ENCODE measurements at places on chromosomes 11 and 22. TPM values are rescaled to one million over a fixed set of nuclear protein-coding genes. Genes with fewer than 3 reads are reported as not detected.

- no peak for DNase-seq
Observed at GRCh38 chr22:28021998-28022660, 103.1 kb upstream of the PITPNB start.

CCDC116 gene
- 0.29 TPM for total RNA-seq

GRCh38 chr22:43448048-43448447 lies 36.2 kb downstream of the MPPED1 start:
- DNase-seq, result no peak

DNA sequence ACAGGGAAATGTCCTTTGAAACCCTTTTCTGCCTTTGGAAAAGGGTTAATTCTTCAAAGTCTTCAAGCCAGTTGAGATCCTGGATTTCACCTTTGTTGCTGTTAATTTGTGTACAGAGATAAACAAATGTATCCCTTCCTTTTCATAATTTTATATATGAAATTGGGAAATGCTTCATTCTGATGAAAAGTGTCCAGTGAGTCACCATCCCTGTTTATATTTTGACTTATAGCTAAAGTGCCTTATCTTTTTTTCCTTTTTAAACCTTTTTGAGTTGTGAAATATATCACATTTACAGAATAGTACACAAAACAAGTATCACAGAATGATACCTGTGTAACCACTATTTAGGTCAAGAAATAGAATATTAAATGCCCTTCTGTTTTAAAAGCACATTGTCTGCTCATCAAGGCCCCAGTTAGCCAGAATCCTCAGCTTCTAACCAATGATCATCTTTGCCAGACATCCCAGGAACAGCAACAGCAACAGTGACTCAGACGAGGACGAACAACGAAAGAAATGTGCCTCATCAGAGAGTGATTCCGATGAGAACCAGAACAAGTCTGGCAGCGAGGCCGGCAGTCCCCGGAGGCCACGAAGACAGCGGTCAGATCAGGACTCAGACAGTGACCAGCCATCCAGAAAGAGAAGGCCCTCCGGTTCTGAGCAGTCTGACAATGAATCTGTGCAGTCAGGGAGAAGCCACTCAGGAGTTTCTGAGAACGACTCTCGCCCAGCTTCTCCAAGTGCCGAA lies 27.3 kb downstream of the CTR9 start:
- no peak for DNase-seq

DNA sequence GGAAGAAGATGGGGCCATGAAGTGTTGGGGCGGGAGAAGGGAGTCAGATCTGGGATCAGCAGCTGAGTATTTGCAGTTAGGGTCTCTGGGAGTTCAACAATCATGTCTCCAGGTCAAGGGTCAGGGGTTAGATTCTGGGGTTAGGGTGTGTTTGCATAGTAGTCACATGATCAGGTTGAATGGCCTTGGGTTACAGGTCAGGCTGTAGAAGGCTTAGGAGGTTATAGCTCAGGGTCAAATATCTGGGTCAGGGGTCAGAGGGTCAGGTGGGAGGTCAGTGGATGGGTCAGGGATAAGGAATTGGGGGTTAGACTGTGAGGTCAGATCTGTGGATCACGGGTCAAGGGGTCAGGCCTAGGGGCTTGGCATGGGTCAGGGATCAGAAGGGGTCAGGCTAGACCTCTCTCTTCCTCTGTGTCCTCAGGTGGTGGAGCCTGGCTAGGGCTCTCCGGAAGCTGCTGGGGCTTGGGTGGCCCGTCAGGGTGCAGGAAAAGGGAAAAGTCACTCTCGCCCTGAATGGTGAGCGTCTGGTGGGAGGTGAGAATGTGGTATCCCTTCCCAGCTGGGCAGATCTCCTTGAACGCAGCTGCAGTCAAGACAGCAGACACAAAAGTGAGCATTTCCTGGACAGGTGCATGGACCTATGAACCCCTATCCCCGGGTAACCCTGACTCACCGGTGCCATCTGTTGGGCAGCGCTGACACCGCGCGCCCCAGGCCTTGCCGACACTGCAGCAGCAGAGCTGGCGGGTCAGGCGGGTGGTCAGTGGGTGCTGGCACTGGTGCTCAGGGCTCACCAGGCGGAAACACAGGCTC lies 6.4 kb downstream of the LTBP3 start:
- no peak for DNase-seq

- DNase-seq, result no peak
Observed at GRCh38 chr11:12221051-12221535, 110.7 kb downstream of the MICAL2 start.

DNA sequence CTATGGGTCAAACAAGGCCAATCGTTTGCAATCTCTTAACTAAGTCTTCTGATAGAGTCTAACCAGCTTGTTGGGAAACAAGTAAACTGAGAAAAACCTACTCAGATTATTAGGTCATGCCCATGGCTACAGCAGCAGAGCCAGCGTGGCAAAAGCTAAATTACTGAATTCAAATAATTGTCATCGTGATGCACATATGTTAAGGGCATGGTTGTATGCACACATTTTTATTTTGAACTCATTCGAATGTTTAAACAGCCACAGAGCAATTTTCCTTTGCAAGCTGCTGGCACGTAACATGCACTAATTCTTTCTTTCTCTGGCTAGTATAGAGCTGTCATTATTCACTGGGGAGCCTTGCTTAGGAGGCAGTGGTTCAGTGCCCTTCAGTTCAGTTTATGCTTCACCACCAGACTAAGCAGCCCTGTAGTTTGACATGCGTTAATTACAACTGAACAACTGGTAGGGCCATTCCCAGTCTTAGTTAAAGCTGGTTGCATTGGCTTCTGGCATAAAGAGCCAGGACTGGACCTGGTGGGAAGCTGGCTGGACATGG lies 396.4 kb downstream of the METTL15 start:
- no peak for DNase-seq

DNA sequence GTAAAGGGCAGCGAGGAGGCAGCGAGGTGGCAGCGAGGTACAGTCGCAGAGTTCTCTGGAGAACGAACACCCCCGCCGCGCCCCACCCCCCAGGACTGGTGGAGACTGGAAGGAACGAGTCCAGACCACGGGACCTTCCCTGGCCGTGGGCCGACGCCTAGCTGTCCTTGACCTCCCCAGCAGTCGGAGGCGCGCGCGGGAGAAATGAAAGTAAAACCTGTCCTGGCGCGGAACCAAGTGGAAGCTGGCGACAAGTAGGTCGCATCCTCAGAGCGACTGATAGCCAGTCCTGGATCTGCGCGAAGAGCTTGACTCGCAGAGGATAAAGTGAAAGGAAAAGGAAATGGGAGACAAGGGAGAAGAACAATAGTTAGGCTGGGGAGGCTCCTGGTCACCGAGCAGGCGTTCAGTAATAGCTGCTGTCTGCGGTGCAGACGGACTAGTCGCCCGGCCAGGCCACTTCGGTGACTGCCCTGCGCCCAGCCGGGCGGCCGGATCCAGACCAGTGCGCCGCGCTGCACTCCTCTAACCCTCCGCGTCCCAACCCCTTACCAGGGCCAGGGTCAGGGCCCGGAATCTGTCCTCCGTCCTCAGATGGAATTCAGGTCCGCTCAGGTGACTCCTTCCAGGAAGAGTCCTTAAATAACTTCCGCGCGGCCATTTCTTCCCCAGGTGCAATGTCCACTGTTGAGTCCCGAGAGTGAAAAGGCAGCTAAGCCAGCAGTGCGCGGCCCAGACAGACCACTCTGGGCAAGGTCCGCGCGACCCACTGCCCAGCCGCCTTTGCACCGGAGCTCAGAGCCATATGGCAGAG lies 1.9 kb upstream of the ADM start:
- DNase-seq, result no peak

- DNase-seq, result no peak
Observed at GRCh38 chr22:17924735-17925364, 99.5 kb downstream of the MICAL3 start.

PTPRJ gene
- 22.4 TPM for total RNA-seq

ELP4 gene
- 17.7 TPM for total RNA-seq

POLD4 gene
- 110 TPM for total RNA-seq

DNA sequence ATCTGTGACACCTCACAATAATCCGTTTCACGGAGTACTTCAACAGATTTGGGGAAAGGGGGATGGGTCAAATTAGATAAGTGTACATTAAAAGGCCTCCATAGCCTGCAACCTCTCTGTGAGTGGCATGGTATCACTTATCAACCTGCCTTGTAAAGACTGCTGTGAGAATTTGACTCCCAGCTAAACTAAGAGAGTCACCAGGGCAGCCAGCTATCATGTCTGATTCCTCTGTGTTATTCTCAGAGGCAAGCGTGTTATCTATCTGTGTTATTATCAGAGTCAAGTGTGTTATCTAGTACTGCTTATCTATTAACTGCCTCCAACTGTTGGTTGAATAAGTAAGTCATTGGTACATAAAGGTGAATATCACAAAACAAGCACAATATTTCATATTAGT lies 4.1 kb upstream of the FAM83F start:
- DNase-seq, result no peak

DNA sequence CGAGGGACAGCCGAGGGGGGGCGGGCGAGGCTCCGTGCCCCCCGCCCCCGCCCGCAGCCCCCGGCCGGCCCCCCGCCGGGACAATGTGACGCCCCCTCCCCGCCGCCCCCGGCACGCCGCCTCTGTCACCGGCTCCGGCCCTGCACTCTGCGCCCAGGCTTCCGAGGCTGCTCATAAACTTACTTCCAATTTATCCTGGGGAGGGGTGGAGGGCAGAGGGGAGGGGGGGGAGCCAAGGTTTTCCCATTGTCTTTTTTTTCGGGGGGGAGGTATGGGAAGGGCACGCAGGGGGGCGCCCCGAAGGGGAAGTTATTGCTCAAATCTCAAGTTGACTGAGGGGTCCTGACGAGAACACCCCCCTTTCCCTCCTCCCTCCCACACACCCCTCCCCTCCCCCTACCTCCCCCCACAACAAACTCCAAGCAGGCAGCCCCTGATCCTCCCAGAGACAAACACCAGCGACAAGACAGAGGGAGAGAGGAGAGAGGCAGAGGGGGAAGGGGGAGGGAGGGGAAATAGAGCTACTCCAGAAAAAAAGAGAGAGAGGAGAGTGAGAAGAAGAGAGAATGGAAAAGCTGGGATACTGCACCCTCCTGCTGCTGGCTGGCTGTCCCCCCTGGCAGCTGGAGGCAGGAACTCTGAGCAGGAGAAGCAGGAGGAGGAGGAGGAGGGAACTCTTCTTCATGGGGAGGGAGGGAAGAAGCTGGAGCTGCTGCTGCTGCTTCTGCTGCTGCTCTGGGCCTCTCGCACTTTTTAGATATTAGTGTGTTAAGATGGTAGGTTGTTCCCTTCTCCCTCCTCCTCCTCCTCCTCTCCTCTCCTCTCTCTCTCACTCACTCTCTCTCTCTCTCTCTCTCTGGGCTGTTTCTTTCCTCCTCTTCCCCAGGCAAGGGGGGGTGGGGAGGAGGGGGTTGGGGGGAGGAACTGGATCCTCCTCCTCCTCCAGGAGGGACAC lies 631 bp downstream of the PHF21A start:
- no peak for DNase-seq

OR8A1 gene
- not detected for total RNA-seq

GAL3ST3 gene
- total RNA-seq, result not detected

DNA sequence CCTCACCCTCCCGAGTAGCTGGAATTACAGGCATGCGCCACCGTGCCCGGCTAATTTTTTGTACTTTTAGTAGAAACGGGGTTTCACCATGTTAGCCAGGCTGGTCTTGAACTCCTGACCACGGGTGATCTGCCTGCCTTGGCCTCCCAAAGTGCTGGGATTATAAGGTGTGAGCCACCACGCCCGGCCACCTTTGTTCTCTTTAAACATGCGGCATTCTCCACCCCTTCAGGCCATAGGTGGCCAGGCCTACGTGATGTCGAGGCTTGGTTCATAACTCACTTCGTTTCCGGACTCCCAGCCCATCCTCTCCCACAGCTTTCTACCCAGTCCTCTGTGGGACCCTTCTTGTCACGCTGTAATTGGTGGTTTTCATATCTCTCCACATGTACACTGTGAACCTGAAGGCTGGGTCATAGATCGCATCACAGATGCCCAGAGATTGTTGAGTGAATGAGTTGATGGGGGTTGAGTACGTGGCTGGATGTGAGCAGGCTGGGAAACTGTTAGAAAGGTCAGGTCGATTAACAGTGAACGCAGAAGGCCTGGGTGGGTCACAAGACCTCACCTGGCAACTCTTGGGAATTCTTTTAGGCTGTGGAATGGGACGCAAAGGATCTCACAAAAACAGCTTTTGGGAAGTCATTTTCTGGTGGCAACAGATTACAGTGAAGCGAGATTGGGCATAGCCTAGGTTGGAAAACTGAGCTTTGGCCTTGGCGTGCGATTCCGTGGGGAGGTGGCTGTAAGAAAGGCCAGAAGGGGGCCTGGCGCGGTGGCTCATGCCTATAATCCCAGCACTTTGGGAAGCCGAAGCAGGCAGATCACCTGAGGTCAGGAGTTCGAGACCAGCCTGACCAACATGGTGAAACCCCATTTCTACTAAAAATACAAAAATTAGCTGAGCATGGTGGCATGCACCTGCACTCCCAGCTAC lies 44.5 kb downstream of the ST14 start:
- DNase-seq, result no peak

CASP5 gene
- not detected for total RNA-seq

GRCh38 chr22:35540595-35541253 lies at the start of gene RASD2:
RASD2 (plus strand) TSS chr22:35540831; CDS start chr22:35546810, 5,979 bp downstream.
- no peak for DNase-seq

CARNS1 gene
- total RNA-seq, result 0.19 TPM

TEAD1 gene
- 0.21 TPM for total RNA-seq

UBQLNL gene
- 0.33 TPM for total RNA-seq

GRCh38 chr11:60831501-60832079 lies 10.3 kb upstream of the CCDC86 start:
- DNase-seq, result no peak

DNA sequence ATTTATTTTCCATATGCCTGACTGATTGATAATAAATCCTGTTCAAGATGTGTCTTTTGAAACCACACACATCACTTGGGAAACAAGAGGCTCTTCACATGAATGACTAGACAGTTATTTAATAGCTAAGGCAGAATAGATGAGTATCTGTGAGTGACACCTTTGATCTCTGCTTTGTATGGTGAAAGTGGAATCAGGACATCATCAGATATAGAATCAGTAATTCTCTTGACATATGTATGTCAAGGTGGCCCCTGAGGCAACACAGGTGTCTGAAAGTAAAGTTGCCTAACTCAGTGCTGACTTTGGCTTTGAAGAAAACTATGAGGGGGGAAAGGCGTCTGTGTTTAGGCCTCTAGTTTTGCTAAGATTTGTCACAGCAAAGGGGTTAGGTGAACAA lies 11.5 kb upstream of the CASP4 start:
- DNase-seq, result no peak

- no peak for DNase-seq
Observed at GRCh38 chr11:122559734-122560382, 95.7 kb upstream of the UBASH3B start.

All from GM12878 (cell line).